ENCODE measurements at places on chromosomes 3 and 15.
A peak's percentile ranks its signal among the peaks of the same experiment; 100 is the strongest.

GRCh38 chr3:145006271-145006670 lies 1034.6 kb downstream of the DIPK2A start:
- DNase-seq: no peak

DNA sequence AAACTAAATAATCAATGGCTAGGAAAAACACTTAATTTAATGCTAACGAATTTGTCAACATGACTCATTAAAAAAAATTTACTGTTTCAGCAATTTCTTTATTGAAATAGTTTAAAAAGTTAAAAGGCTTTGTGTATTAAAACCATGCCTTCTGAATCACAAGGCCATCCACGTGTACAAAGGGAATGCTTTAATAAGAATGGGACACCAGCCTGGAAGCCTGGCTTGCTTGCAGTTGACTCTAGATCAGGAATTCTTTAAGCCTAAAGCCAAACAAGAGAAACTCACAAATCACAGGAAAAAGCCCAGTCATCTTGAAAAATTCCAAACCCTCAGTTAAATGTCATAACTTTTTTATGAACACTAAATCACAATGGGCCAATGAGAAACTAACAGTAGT lies 137.6 kb downstream of the PEAK1 start:
- peak; percentile 86 for DNase-seq

GRCh38 chr3:102238362-102238761 lies 196.5 kb upstream of the ZPLD1 start:
- DNase-seq: no peak

DNA sequence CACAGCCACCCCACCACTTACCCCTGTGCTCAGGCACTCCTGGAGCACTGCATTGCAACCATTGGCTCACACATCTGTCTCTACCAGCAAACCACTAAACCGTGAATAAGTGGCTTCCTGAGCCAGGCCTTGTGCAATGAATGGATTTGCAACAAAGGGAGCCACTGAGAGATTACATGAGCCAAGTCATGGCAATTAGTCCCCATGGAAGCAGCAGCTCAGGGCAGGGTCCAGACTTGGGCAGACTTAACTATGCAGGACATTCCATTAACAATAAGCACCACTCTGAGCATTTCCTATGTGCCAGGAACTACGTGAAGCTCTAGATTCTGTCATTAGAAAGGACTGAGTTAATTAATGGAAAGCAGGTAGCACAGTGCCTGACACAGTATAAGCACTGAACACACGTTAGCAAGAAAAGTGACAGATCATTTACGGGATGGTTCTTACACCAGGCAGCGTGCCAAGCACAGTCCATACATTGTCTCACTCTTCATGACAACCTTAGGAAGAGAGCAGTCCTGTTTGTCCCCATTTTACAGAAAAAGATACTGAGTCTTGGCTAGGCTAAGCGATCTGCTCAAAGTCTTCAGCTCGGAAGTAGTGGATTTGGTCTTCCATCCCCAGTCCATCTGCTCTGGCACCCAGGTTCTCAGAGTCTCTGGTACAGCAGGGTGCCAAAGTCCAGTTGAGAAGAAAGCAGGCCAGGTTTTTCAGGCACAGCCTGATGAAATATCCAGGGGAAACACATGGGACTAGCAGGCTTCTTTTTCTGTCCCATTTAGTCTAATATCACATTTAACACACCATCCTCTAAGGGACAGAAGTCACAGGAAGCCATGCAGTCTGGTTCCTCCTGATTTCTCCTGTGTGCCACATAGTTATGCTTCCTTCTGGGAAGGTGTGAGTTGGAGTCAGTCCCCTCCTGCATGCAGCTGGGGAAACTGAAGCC lies 44.1 kb downstream of the LIPC start:
- DNase-seq: peak; percentile 48

DNA sequence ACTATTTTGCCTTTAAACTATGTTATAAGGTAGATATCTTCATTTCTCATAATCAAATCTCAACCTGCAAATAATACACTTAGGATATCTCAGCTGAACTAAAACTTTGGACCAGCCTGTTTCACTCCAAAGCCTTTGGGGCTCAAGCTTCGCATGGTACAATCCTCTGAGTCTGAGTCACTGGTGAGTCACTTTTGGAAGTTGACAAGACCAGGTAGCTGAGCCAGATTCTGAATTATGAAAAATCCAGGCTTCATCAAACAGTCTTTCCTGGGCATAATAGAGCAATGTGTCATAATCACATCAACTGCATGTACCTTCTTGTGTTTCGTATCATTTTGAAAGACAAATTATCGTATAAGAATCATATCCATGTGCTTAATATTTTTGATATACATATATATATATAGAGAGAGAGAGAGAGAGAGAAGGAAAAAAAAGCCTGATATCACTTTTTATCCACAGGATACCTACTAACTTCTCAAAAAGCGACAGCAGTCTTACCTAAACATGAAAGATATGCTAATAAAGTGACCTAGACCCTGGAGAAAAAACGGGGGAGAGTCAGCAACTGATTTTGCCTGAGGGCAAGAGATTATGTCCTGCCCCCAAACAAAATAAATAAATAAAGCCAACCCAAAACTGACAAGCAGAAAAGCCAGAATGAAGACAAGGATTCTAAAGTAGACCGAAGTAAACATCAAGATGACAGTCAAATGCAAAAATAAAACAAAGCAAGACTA lies 263.9 kb upstream of the TGFBR2 start:
- peak; percentile 95 for DNase-seq

DNA sequence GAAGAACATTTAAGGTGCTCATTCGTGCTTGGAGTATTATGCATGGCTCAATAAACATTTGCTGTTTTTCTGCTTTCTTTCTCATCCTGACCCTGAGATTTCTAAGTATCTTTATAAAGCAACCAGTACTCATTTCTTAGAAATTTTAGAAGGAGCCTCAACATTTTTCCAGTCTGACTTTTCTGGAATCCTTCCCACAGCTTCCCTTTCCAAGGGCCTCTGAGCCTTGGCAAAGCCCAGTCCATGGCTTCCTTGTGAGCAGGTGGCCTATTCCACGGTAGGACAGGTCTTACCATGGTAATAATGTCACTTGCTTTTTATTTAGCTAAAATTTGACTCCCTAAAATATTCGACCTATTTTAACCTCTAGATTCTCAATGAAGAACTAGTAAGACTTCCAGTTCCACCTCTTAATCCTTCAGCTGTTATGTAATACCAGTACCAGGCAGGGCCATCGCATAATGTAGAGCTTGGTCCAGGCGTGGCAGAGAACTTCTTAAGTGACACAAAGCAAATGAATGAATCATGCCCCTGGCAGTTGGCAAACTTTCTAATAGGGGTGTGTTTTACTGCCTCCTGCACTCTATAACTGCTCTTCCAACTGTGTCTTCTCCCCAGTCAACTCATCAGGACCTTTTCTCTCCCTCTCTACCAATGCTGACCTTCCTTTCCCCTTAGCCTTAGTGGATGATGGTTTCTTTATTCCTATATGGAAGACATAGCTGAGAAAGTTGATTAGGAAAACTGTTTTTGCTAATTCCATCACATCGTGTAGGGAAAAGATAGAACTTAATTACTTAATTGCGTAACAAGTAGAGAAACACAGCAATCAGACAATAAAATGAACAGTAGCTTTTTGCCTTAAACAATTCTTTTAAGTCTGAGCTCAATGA lies 894 bp upstream of the TM4SF4 start:
- DNase-seq: peak; percentile 92
